ENCODE measurements at places on chromosomes 5 and 9. TPM values are rescaled to one million over a fixed set of nuclear protein-coding genes. Genes with fewer than 3 reads are reported as not detected.

- DNase-seq, result no peak
Measured at GRCh38 chr9:133605446-133605845, 3.7 kb downstream of the FAM163B start.

DNA sequence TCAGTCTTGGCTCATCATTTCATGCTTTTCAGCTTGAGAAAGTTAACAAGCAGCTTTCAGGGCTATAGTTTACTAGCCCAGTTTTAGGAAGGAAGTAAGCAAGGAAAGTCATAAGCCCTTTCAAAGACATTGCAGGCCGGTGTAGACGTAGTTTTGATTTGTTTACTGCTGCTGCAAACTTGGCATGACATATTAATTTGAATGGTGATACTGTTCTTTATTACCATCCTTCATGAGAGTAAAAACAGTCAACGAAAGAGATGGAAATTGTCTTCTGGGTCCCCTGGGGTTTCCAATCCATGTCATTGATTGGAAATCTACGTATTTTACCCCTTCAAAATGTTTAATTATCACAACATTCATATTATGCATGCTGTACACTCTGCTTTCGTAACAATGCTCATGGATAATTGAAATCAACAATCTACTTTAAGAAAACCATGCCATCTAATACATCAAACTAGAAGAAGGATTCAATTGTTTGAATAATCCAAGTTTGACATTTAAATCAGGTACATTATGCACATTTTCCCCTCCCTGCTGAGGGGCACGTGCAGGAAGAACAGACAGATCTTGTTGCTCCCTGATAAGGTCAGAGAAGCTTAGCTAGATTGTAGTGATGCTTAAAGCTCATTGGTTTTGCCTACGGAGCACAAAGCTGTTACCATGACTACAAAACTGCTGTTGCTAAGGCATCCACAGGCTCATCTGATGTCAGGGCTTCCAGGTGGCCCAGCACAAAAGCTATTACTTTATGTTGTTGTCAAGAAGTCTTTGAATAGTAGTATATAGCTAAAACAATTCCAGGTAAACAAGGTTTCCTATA, 139.9 kb upstream of the PRLR start:
- DNase-seq, result no peak

GRCh38 chr5:139138809-139139208, 59.4 kb downstream of the SIL1 start:
- DNase-seq, result no peak

- no peak for DNase-seq
Measured at GRCh38 chr9:98909935-98910334, 33.8 kb upstream of the COL15A1 start.

- no peak for DNase-seq
Measured at GRCh38 chr5:123382252-123382651, 41.0 kb downstream of the CEP120 start.

GRCh38 chr9:129234491-129234890, 56.4 kb upstream of the IER5L start:
- DNase-seq, result no peak

- no peak for DNase-seq
Measured at GRCh38 chr9:118177241-118177640, 473.0 kb downstream of the TLR4 start.

- DNase-seq, result no peak
Measured at GRCh38 chr5:132655821-132656773, 1.9 kb upstream of the IL13 start.

- no peak for DNase-seq
Measured at GRCh38 chr9:99180199-99180598, 41.5 kb downstream of the ALG2 start.

DNA sequence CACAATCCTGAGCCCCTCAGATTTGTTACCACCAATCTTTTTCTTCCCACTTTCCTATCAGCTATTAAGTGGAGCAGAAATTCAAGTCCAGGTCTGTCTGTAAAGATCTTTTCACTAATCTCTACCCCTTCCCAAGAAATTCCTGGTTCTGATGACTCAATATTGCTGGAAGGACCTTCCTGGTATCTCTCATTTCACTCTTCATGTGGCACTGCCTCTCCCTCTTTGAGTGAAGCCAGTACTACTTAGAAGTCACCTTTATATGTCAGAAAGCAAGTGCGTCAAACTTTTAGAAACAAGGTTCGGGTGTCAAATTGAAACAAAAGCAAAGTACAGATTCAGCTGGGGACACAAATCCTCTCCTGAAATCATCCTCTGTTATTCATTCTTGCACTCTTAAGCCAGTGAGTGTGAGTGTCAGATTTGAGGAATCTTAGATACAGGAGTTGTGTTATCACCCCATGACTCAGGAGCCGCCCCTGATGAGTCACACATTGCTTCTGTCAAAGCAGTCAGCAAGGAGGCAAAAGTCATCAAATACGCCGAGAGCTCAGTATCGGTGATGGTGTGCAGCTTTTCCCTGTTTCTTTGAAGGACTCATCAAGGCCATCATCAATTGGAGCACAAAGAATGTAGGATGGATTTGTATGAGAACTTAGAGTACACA, 313.0 kb downstream of the CETN3 start:
- no peak for DNase-seq

DNA sequence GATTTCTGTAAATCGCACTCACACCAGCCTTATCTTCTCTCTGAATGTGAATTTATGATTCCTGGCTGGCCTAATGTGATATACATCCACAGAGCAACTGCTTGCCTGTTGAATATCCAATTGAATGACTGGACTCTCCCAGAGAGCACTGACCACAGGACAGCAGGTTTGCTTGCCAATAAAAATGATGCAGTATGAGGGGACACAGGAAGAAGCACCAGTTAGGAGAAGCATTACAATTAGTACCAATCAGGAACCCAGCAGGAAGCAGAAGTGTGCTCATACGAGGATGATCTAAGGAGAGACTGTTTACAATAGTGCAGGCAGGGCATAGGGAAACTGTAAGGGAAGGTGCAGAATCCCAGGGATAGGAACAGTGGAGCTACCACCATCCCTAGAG, 127.2 kb upstream of the ZNF366 start:
- DNase-seq, result no peak

GRCh38 chr5:112413611-112414010, 5.5 kb downstream of the EPB41L4A start:
- no peak for DNase-seq

- DNase-seq, result no peak
Measured at GRCh38 chr9:112605518-112605917, 112.4 kb downstream of the INIP start.

- no peak for DNase-seq
Measured at GRCh38 chr5:37804401-37804800, 35.4 kb downstream of the GDNF start.

DNA sequence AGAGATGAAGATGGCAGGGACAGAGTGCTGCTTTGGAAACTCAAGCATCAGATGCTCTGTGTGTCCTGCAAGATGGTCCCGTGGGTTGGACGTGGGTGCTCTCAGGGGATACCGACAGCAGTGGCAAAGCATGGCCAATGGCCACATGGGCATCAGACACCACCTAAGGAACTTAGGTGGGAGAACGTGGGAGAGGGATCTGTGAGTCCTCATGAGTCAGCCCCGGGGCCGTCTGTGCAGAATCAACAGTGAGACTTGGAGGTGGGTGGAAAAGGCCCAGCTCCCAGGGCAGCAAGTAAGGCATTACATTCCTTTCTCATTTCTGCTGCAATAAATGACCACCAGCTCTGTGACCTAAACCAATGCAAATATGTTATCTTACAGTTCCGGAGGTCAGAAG, 77.0 kb downstream of the RAD23B start:
- no peak for DNase-seq

DNA sequence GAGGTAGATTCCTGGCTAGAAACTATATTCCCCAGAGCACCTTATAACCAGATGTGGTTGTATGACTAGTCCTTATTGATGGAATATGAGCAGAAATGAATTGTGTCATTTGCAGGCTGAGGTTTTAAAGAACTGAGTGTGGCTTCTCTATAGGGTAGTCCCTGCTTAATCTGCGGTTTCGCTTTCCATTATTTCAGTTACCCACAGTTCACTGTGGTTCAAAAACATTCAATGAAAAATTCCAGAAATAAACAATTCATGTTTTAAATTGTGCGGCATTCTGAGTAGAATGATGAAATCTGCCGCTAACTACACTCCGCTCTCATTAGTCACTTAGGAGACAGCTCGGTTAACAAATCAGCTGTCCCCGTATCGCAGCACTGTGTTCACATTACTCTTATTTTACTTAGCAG, 65.1 kb downstream of the ANKRD55 start:
- no peak for DNase-seq

GRCh38 chr9:75712700-75713099, 177.8 kb upstream of the PCSK5 start:
- no peak for DNase-seq

GRCh38 chr5:35671541-35672295, 54.1 kb downstream of the SPEF2 start:
- no peak for DNase-seq

DNA sequence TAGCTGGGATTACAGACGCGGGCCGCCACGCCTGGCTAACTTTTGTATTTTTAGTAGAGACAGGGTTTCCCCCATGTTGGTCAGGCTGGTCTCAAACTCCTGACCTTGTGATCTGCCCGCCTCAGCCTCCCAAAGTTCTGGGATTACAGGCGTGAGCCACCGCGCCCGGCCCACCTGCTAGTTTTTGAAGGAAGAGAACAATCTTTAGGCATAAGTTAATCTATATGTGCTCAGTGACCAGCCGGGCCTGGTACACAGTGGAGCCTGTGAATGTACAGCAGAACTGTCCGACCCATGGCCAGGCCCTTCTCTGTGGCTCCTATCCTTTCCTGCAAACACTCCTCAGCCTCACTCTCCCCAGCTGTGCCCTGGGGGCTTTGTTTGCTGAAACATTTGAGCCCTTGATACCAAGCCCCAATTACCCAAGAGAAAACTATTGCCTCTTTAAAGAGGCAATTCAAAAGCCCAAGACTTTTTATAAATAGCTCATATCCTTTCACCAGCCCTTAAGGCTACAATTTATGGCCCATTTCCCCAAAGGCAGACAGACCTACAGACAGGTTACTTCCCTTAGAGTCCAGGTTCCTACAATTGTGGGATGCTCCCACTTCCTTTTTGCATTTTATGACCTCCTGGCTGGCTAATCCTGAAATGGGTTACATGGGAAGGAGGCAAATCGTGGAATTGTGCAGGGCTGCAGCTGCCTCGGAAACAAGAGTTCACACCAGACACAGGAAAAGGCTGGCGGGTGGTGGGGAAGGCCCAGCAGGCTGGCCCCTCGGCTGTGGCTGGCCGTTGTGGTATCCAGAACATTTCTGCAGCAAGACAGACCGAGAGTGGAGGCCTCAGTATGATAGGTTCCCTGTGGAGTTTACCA, 37.5 kb downstream of the SPRY4 start:
- no peak for DNase-seq

- DNase-seq, result no peak
Measured at GRCh38 chr5:80094236-80094738, 59.1 kb downstream of the THBS4 start.

DNA sequence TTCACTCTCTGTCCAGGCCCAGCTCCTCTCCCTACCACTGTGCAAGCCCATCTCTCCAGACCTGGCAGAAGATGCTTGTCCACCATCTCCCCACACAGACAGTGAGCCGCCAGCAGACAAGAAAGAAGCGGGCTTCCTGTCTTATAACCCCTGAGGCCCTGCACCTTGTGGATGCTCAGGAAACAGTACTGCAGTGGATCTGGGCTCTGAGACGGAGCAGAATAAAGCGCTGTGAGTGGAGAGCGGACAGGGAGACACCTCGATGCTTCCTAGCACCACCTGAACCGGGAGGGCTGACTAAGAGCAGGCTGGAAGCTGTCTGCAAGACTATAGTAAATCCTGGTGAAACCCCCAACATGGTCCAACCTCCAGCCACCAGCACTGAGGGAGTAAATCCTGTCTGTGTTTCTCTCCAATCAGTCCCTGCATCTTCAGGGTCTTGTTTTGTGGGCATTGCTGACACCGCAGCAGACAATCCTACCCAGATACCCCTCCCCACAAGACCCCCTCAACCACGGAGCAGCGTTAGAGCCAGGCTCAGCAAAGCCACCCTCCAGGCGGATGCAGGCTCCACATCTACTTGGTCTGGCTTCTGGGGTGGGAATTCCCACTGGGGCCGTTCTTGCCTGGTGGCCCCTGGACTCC, 18.7 kb downstream of the ORM2 start:
- no peak for DNase-seq

DNA sequence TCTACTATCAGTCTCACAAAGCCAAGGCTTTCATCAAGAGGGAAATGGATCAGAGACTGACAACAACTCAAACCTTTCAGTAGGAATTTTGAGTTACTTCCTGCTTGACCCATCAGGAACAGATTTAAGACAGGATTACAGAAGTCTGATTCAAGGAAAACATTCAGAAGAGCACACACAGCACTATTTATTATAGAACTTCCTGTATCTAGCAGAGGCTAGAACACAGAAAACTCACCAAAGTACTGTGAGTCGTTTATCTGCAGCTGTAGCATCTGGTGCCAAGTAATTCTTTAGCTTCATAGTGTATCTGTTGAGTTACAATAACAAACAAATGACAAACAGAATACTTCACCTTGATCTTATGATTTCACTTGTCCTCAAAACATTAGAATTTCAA, 13.8 kb downstream of the LEAP2 start:
- DNase-seq, result no peak

DNA sequence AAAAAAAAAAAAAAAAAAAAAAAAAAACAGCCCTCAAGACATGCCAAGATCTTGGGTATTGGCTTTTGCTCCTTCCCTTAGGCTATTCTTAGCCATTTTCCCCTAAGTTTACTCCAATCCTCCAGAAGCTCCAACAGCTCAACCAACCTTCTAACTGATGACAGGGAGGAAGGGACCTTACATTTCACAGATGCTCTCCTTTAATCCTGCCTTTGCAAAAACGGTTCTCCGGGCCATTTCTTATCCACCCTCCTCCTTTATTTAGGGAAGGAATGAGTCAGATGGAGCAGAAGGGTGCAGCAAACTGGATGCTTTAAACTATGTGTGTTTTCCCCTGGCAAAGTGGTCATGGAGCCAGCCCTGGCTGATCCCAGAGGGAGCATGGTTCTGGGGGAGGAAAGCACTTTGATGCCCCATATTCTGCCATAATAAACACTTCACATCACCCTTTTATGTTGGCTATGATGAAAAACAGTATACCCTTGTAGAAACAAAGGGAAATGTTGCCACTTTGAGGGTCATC, 369.4 kb upstream of the DMAC1 start:
- DNase-seq, result no peak

- no peak for DNase-seq
Measured at GRCh38 chr5:38347040-38347763, 88.8 kb downstream of the EGFLAM start.

Gene DMAC1
- total RNA-seq, result 81.9 TPM

Gene ANKS6
- 38.1 TPM for total RNA-seq

Gene DND1
- 2.7 TPM for total RNA-seq

Gene TRPM3
- 1.3 TPM for total RNA-seq

Gene CDKN2A
- 1.7 TPM for total RNA-seq

Gene TRPM6
- total RNA-seq, result 2.6 TPM

Gene IFNB1
- total RNA-seq, result not detected

Gene PCYOX1L
- 14.7 TPM for total RNA-seq

Gene CLINT1
- total RNA-seq, result 131 TPM

Gene ZBED3
- total RNA-seq, result 14.7 TPM

Gene ANKDD1B
- 3.6 TPM for total RNA-seq

Gene WNT8A
- not detected for total RNA-seq

Gene CCDC152
- 0.47 TPM for total RNA-seq

Gene CDKN2AIPNL
- total RNA-seq, result 23.5 TPM

Gene ANKRD31
- 1.0 TPM for total RNA-seq

Gene ANKRD33B
- total RNA-seq, result 3.3 TPM

Gene SLC6A7
- 0.10 TPM for total RNA-seq

Gene FOXD4L5
- total RNA-seq, result 0.21 TPM

All from ureter (tissue), 1 donor.